HuH-7 (cell line): ENCODE measurements at places on chromosomes 3 and 15.

- DNase-seq: no peak
These were observed 68.9 kb downstream of the MYH15 start for GRCh38 chr3:108441518-108441917.

GRCh38 chr15:94476686-94477085 lies 245.3 kb downstream of the MCTP2 start:
- DNase-seq: no peak

DNA sequence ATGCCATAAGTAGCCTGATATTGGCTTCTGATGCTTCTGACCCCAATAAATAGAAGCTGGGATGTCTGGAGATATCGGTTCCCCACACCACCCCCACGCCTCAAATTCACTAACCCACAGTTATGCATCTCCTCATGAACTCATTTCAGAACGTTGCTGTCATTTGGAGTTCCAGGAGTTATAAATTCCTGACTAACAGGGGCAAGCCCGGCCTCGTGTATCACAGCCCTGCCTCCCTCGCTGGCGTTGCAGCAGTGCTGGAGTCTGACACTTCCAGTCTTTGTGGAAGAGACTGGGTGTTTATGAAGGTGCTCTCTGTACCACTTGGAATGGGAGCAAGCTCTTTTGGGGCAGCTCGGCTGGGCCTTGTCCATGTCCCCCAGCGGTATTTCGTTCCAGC lies 101.0 kb downstream of the ANP32A start:
- DNase-seq: no peak

DNA sequence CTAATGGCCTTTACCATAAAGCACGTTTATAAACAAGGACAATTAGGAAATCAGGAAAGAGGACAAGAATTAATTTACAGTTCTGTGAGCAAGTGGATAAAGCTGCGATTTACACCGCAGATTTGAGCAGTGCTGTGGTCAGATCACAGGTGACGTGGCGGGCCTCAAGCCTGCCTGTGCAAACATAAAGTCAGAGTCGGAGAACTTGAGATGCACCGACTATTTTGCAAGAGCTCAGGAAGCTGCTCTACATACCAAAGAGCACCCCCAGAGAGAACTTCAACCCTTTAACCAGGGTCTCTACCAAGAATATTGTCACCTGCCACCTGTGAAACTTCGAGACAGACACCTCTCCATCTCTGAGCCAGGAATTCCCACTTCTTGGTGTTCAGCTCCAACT lies 35.7 kb downstream of the MECOM start:
- DNase-seq: no peak

DNA sequence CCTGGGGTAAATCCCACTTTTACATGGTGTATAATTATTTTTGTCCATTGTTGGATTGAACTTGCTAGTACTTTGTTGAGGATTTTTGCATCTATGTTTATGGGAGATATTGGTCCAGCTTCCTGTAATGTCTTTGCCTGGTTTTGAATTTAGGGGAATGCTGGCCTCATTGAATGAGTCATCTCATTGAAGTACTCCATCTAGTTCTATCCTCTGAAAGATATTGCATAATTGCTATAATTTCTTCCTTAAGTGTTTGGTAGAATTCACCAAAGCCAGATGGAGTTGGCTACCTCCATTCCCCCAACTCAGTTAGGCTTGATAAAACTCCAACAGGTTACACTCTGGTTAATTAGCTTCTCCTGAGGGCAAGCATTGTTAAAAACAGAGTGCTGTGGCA lies 237.4 kb upstream of the TGFBR2 start:
- DNase-seq: no peak

GRCh38 chr3:117463276-117464115 lies 753.9 kb downstream of the TUSC7 start:
- no peak for DNase-seq

DNA sequence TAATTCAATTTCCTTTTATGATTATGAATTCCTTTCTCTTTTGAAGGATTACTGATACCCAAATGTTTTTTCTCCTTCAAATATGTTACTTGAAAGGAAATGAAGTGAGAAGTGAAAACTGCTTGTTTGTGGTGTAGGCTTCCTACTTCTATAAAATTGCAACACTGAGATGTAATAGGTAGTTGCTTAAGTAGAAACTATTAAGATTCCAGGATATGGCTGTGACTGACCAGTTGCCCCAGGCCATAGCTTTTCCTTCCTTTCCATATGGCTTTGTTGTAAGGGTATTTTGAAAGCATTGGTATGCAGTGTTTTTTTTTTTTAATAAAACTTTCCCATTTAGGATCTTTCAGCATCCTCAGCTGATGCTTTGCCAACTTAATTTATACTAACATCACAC lies 28.5 kb downstream of the DNAJC13 start:
- no peak for DNase-seq

- DNase-seq: no peak
These were observed 108.9 kb upstream of the TSC22D2 start for GRCh38 chr3:150299201-150299600.

DNA sequence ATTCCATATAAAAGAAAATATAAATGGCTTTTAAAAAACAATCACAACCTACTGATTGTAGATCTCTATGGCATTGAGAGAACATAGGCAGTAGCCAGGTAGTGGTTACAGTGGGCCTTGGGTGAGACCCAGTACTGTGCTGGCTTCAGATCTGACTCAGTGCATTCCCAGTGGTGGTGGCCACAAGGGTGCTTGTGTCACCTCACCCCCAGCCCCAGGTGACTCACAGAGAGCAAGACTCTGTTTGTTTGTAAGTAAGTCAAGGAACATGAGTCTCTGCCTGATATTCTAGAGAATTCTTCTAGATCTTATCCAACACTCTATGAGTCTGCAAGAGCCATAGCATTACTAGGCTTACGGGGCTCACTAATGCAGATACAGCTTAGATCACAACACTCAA lies 118.8 kb upstream of the AZI2 start:
- no peak for DNase-seq
